ENCODE measurements at places on chromosomes 4 and X.

DNA sequence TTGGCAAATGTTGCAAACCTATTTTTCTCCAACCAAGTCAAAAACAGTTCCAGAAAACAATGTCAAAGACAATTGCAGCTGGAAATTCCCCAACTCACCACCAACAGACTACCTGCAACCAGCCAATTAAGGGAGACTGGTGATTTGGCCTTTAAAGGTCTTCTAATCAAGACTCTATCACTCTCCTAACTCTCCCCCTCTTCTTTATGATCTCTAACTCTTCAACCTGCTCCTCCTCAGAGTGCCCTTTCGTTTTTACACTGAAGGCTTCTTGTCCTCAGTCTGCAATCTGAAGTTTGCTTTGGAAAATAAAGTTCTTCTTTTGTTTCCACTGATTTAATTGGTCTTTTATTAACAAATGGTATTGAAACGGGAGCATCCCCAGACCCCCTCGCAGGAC is 203.9 kb downstream of the TECRL start:
- DNase-seq = no peak

GRCh38 chr4:182179105-182179504 is 64.1 kb upstream of the TENM3 start:
- no peak for DNase-seq

DNA sequence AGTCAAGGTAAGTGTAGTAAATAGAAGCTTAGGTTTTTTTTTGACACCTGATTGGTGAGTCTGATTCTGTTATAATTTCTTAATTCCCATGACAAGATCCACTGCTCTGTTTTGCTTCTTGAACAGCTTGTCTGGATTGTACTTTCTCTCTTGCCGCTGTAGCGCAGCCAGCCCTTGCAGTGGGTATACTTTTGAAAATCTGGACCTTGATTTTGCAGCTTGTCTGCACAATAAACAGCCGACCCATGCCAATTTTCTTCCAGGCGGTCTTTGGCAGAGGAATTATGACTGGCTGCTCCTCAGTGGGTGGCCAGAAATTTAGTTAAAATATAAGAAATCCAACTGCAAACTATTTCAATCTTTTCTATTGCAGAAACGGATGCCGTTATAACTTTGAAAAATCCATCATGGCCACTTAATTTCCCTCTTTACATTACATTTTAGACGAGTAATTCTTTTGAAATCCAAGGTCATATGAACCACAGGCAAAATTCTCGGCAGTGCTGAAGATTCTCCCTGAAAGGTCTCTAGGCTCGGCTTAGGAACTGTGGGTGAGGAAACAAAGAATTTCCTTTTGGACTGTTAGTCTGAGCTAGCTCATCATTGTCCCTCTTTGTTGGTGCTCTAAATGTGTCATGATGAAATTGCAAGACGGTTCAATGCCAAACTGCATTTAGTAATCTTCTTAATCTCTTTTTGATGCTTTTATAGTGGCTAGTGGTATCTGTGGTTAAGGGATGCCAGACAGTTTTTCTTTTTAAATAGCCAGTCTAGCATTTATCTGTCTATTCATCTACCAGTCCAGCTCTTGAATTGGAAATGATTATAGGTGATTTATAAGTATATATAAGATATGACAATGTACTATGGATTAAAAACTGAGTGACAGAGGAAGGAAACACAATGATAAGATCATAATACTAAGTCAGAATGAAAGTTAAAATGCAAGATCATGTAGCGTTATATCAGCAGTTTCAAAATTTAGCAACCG is 31.5 kb upstream of the PTTG2 start:
- DNase-seq = no peak

- no peak for DNase-seq
These were observed 375.5 kb upstream of the MAGEB18 start for GRCh38 chrX:25762656-25763055.

DNA sequence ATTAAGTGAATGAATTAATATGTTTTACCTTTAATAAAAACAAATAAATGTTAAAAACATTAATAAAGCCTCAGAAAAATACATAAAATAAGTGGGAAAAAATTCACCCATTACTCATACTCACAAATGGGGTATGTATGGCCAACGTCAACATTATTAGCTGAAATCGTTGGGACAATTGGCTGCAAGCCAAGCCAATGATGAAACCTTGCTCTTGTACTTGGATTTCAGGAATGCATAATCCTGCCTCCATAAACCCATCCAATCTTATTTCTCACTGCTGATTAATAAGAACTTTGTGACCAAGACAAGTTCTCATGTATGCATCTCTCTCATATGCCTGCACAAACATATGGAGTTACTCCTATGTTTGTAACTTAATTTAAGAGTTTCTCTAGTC is 35.3 kb upstream of the ADAMTS3 start:
- DNase-seq = no peak

GRCh38 chr4:6893449-6894085 is 16.1 kb upstream of the TBC1D14 start:
- DNase-seq = no peak

GRCh38 chr4:127781300-127782024 is 660 bp upstream of the HSPA4L start:
- no peak for DNase-seq

DNA sequence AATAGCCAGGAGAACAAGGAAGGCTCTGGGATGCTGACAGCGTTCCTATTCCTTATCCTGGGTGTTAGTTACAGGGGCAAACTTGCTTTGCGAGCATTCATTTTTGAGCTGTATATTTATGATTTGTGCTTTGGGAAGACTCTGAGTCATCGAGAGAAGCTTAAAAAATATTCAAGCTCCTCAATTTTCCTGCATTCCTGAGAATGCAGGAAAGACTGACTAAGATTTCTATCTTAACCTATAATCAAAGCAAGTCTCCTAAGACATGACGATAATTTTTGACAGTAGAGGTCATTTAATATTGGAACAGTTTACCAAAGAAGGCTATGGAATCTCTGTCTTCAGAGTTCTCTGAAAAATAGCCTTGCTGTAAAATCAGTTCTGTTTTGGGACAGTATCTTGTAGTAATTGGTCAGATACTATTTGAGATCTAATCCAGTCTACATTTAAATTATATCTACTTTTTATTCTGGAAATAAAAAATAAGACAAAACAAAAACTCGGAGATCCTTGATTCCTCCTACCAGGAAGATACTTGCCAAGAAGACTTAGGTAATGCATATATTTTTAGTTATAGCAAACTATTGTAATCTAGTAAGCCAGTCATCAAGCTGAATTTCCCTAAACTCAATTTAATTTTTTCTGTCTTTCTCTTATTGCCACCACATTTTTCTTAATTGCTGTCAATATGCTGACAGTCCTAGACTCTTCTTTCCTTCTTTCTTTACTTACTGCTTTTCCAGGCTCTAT is 31.7 kb downstream of the BBS12 start:
- no peak for DNase-seq

DNA sequence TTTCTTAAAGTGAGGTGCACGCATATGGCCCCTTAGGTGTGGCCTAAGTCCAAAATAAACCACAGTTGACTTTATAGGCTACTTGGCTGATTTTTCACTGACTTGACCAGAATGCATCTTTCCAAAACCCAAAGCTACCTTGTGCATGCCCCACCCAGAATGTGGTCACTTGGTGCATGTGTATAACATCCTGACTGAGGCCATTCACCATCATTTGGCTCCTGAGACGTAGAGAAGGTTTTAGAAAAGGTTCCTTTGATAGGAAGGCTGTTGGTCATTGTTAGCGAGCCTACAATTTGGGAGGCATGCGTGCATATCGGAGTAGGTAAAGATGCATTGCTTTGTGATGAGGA is 84.6 kb downstream of the PLAC1 start:
- DNase-seq = no peak

- DNase-seq = no peak
These were observed 7.8 kb upstream of the SH3TC1 start for GRCh38 chr4:8191136-8191747.

GRCh38 chr4:187387739-187388138 is 607.8 kb upstream of the ZFP42 start:
- no peak for DNase-seq

- DNase-seq = no peak
These were observed 19.7 kb downstream of the ZFX start for GRCh38 chrX:24169211-24169610.

DNA sequence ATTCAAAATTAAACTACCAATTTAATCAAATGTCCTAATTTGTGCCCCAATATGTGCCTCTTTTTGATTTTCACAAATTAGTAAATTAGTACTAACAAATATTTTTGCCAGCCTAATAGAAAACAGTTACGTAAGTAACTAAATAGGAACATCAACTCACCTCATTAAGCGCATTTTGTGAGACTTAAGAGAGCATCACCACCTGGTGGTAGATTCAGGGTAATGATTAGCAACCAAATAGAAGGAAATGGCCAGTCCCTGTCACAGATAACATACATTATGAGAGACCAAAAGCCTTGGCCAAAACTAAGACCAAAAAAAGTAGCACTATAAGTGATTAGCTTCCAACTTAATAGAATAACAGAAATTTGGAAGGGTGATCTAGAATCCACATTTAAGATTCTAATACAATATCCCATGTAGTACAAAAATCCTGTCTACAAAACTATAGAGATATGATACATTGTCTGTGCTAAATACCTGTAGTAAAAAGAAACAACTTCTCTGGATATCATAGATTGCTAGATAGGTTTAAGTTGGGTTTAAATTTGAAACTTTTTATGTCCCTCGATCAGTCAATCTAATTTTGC is 46.7 kb downstream of the C4orf46 start:
- no peak for DNase-seq

DNA sequence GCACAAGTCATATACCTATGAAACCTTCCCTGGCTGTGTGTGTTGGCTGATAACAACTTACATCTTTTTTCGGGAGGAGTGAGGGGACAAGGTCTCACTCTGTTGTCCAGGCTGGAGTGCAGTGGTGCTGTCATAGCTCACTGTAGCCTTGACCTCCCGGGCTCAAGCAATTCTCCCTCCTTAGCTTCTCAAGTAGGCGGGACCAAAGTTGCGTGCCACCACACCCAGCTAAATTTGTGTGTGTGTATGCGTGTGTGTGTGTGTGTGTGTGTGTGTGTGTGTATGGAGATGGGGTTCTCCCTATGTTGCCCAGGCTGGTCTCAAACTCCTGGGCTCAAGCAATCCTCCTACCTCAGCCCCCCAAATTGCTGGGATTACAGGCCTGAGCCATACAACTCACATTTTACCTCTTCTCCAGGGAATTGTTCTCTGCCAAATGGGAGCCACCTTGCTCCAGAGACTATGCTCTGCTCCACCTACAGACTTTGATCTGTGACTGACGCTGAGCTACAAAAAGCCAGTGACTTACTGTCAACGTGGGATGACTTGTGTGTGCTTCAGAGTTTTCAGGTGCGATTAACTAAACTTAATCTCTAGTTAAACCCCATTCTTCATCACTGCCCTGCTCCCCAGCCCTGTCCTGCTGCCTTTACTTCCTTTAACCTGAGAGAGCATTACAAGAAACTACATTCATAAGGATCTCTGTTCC is 2.0 kb upstream of the BEX4 start:
- no peak for DNase-seq

DNA sequence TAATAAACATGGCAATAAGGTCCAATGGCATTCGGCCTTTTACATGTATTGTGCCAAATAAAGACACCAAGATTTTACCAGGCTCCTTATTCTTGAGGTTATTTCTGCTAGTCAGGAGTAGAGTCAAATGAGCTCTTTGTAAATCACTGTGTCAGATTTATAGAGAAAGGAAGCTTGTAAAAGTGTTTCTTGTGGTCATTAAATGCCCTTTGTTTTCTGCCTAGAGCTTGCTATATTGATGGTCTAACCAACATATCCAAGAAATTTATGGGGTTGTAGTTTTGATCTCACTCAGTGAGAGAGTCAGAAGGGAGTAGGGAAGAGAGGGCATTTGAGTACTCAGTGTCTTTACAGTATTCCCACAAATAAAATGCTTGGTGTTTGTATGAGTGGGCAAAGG is 86.2 kb upstream of the FRMPD4 start:
- DNase-seq = no peak

- DNase-seq = no peak
These were observed 256.5 kb downstream of the LDB2 start for GRCh38 chr4:16641971-16642370.

GRCh38 chrX:48626401-48627298 is 29.4 kb downstream of the WDR13 start:
- no peak for DNase-seq

DNA sequence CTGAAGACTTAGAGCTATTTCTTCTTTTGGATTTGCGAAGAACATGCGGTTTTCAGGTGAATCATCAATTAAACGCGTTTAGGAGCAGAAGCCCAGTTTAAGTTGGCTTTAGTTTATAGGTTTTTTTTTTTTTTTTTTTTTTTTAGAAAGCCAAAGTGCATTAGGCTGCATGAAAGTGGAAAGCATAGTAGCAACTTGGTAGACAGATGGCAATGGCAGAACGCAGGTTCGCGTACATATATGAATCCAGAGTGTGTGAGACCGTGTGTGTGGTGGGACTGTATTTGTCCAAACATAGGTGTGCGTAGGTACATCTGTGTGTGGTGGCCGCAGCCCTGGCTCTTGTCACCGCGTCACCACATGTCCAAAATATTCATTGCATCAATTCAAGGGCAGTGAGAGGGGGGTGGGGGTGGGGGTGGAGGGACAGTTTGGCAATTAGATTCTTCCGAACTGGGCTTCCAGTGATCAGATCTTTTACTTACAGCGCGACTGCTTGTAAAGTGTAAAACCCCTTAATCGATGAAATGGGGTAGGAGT is 901 bp downstream of the JADE1 start:
- DNase-seq = no peak

- no peak for DNase-seq
These were observed 991.8 kb upstream of the SLIT2 start for GRCh38 chr4:19259920-19260319.

DNA sequence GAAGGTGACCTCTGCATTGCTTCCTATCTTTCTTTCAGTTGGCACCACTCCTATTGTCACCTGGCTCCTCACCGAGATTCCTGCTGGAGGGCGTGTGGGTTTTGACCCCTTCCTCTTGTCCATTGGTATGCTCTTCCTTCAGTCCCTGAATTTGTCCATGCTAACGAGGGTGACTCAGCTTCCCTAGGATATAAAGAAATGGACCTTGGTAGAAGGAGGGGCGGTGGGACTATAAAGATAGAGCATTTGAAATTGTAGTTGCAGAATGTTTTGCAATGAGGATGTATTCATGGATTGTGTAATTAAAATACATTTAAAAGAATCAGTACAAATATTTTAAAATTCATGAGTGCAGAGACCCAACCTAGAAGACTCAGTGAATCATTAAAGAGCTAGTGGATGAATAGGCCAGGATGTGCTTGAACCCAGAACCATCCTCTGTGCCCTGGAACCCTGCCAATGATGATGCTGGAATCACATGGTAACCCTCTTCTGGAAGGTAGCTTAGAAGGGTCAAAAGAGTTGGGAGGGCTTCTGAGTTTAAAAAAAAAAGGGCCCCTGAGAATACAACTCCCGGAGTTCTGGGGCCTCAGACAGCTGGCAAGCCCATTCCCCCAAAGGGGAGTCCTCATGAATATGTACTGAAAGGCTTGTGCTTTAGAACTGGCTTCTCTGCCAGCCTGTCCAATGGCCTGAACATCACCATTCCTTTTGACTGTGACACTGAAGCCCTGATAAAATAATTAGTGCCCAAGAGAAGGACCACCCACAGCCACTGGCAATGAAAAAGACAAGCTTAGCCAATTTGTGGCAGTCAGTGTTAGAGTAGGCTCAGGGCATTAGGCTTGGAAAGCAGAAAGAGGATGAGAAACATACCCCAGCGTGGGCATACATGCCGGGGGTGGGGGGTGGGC is 8.0 kb downstream of the XPNPEP2 start:
- no peak for DNase-seq
